ENCODE measurements at places on chromosomes 12 and 14. TPM values are rescaled to one million over a fixed set of nuclear protein-coding genes. Genes with fewer than 3 reads are reported as not detected.

Gene PZP
- not detected for polyA plus RNA-seq

Gene CARMIL3
- under 0.01 TPM for polyA plus RNA-seq

Gene EPS8
- 47.7 TPM for polyA plus RNA-seq

Gene HDAC7
- 6.5 TPM for polyA plus RNA-seq

Gene RNF212B
- polyA plus RNA-seq = not detected

Gene SERPINA4
- polyA plus RNA-seq = not detected

Gene ALKBH1
- polyA plus RNA-seq = 11.4 TPM

Gene TMTC1
- 3.6 TPM for polyA plus RNA-seq

Gene POTEM
- polyA plus RNA-seq = not detected

Gene PTGER2
- 3.9 TPM for polyA plus RNA-seq

Data from sigmoid colon (tissue), 7 donors.